ENCODE measurements at places on chromosomes 13 and 19.

GRCh38 chr13:103443604-103444003 is 377.4 kb upstream of the SLC10A2 start:
- DNase-seq = no peak

- DNase-seq = no peak
Observed at GRCh38 chr19:18349524-18350128, 9.2 kb downstream of the PGPEP1 start.

DNA sequence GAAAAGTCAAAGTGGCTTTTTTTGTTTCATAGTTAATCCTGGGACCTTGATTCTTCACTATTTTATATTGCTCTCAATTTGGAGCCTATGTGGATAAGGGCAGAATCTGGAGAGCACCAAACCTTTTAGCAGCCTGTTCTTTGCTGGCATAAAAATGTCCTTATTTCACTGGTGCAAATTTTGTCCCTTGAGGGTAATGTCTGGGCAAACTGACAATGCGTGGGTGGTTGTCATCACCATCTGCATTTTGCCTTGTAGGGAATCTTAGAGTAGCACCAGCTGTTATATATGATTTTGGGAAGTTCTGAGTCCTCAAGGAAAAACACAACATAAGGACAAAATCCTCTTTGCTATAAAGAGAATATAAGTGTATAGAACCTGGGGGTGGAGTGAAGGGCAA is 336.9 kb upstream of the HTR2A start:
- DNase-seq = no peak

DNA sequence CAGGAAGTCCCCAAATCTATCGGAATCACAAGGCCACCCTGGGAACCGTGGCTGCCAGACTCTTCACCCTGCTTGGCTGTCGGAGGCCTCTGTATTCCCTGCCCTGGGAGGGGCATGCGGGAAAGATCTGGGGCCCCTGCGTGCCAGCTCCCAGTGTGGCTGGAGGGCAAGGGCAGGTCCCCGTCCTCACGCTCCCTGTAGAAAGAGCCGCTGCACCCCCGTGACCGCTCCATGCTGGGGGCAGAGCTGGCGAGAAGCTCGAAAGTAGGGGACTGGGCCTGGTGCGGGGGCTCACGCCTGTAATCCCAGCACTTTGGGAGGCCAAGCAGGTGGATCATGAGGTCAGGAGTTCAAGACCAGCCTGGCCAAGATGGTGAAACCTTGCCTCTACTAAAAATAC is 208.4 kb upstream of the SOX1 start:
- no peak for DNase-seq

DNA sequence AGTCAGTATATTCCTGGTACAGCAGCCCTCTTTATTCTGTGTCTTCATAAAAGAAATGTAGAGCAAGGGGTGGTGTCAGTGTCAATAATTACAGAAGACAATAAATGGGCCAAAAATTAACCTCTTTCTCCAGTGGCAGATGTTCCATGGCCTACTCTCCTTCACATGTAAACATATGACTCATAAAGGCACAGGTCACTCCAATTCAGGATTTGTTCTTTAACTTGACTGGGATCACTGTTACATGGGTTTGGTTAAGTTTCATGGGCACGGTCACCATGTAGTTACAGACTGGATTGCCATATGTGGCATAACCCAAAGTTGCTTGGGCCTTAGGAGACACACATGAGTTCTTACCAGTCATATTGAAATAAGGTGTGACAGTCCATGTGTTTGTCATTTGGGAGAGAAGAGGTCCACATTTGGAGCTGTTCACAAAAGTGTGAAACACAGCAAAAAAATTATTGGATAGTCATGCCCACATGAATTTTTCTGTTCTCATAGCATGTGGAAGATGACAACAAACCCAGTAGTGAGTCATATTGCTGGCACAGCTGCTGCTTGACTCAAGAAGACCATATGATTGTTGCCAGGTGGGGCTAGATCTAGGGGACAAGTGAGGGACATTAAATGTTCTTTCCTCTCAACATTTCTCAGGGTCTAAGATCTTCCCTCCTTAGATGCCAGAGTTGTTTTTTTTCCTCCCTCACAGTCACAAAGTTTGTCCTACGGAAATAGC is 68.1 kb upstream of the HTR2A start:
- DNase-seq = no peak

GRCh38 chr19:41690801-41691065 is 2.7 kb upstream of the CEACAM7 start:
- DNase-seq = no peak

- no peak for DNase-seq
Observed at GRCh38 chr13:50518781-50519201, 324.7 kb downstream of the DLEU7 start.

DNA sequence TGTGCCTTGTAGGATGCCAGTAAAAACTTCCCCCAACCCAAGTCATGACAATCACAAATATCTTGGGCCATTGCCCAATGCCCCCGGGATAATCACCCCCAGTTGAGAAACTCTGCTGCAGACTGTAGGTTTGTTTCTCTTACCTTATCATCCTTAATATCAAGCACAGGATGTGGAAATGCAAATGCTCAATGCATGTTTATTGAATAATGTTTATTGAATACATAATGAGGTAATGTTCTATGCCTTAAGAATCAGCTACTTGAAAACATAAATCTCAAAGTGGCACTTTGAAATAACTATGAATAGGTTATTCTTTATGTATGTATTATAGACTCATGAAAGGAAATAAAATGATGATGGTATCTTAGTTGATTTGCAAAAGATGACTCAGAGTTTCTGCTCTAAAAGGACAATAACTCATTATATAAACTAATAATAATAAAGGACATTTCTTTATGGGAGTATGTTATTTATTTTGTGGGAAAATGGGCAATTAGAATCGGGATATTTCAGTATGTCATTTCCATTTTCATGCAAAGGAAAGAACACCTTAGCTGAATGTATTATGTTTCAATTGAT is 414.2 kb downstream of the EFNB2 start:
- no peak for DNase-seq

All from frontal cortex (tissue), 4 donors.